Heart left ventricle (tissue), 16 donors: ENCODE measurements at places on chromosomes 5 and 9. TPM values are rescaled to one million over a fixed set of nuclear protein-coding genes. Genes with fewer than 3 reads are reported as not detected.

Gene OBP2A
- total RNA-seq: not detected

Gene DHFR
- 8.0 TPM for total RNA-seq

Gene PPP3R2
- total RNA-seq: not detected

Gene MEF2C
- 48.8 TPM for total RNA-seq

Gene PCDHA12
- 0.08 TPM for total RNA-seq

Gene SLC1A1
- total RNA-seq: 2.8 TPM

Gene PFN3
- not detected for total RNA-seq

Gene SLC34A3
- total RNA-seq: not detected

Gene TAF11L10
- total RNA-seq: not detected

Gene OR2K2
- total RNA-seq: not detected

Gene CDKN2A
- not detected for total RNA-seq

Gene WDR41
- total RNA-seq: 32.2 TPM

Gene KDM4C
- 13.3 TPM for total RNA-seq

Gene PLAC8L1
- not detected for total RNA-seq

Gene SCGB3A2
- not detected for total RNA-seq

Gene FAM163B
- total RNA-seq: not detected

Gene FREM1
- total RNA-seq: 2.5 TPM

Gene INSL6
- not detected for total RNA-seq

Gene MATR3
- 188 TPM for total RNA-seq

Gene IFNA21
- not detected for total RNA-seq

Gene FOXD4L6
- not detected for total RNA-seq

Gene GGTA1
- 8.0 TPM for total RNA-seq

Gene ARHGEF39
- 0.82 TPM for total RNA-seq

Gene EFNA5
- 31.0 TPM for total RNA-seq

Gene SEMA5A
- total RNA-seq: 53.9 TPM

Gene SUSD3
- total RNA-seq: 3.2 TPM

Gene ANKRD31
- total RNA-seq: 0.14 TPM

Gene IFNK
- not detected for total RNA-seq

Gene ZNF300
- total RNA-seq: 0.64 TPM

Gene NAIP
- total RNA-seq: 4.9 TPM

Gene PTRH1
- total RNA-seq: 9.8 TPM

Gene TEX48
- not detected for total RNA-seq

Gene LHX6
- total RNA-seq: 4.7 TPM

Gene ZNF367
- 5.9 TPM for total RNA-seq

Gene BTNL9
- total RNA-seq: 33.6 TPM

Gene SHISAL2B
- not detected for total RNA-seq

Gene FOXD4L3
- not detected for total RNA-seq

Gene RBM27
- 23.6 TPM for total RNA-seq

Gene C5orf63
- 6.4 TPM for total RNA-seq

Gene ZNF883
- 1.2 TPM for total RNA-seq
